ENCODE measurements at places on chromosomes 2 and 18. TPM values are rescaled to one million over a fixed set of nuclear protein-coding genes. Genes with fewer than 3 reads are reported as not detected.
A peak's percentile ranks its signal among the peaks of the same experiment; 100 is the strongest.

GRCh38 chr2:199431746-199432213 lies 26.0 kb downstream of the SATB2 start:
- H3K27me3 ChIP-seq, result no peaks in the 10 kb centered on the region
- no peak overlapping the region for H3K4me3 ChIP-seq
- no peak overlapping the region for H3K27ac ChIP-seq

GRCh38 chr2:23601301-23601965 lies 216.5 kb downstream of the KLHL29 start:
- no peak overlapping the region for H3K4me3 ChIP-seq
- H3K27ac ChIP-seq, result peak overlapping the region; percentile 66
- no peak for DNase-seq

DNA sequence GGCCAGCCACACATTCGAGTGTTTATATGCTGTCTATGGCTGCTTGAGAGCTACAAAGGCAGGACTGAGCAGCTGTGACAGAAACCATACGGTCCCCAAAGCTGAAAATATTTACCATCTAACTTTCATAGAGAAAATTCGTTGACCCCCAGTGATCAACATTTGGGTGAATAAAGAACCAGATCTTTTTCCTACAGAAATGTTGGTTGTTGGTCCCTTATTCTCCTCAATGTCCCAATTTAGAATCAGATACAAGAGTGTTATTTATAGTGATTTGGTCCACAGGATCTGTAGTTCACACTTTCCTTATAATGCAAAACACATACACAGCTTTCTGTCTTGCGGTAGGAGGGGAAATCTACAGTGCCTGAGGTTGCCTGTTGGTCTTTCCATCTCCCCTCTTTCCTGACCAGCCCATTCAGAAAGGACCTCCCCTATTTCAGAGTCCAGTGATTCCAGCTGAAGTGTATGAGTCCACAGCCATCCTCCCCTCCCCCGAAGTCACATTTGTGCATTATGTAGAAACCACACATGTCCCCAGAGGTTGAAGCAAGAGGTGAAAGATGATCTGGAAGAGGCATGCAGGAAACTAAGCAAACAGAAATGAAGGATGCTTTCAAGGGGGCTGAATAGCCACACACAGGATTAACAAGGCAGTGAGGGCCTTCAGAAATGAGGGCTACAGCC lies 61.9 kb downstream of the SPRED2 start:
- H3K4me3 ChIP-seq, result no peak overlapping the region
- DNase-seq, result no peak
- no peaks in the 10 kb centered on the region for H3K27me3 ChIP-seq

DNA sequence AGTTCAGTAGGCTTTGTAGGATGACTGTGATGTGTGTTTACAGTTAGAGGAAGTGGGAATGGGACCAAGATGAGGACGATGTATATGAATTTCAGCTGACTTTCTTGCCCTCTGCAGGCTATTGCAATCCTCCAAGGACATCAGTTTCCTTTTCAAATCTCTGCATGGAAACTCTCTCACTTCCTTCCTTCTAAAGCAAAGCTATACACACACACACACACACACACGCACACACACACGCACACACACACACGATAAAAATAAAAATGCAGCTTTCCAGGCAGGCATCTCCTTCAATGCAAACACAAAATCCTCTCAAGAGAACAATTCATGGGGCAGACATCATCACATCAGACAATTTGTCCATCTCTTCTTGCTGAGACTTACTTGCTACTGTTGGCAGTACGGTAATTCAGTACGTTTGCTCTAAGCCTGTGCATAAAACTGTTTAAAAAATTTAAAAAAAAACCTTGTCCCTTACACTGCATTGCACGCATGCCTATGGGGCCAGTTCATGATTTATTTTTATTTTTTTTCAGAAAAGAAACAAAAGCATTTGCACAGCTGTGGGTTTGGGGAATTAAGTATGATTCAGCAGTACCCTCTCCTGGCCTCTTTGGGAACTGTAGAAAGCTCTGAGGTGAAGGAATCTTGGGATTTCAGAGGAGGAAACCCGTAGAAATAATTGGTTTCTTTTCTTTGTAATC lies 27.1 kb upstream of the ICOS start:
- DNase-seq, result peak; percentile 31
- no peak overlapping the region for H3K4me3 ChIP-seq
- H3K27ac ChIP-seq, result no peak overlapping the region
- no peaks in the 10 kb centered on the region for H3K4me1 ChIP-seq

GRCh38 chr2:30283931-30284565 lies 52.7 kb downstream of the LBH start:
- no peaks in the 10 kb centered on the region for H3K36me3 ChIP-seq
- H3K4me1 ChIP-seq, result no peaks in the 10 kb centered on the region
- H3K4me3 ChIP-seq, result no peak overlapping the region
- H3K27me3 ChIP-seq, result no peaks in the 10 kb centered on the region

GRCh38 chr18:40534723-40535122 lies 1420.3 kb upstream of the PIK3C3 start:
- no peaks in the 10 kb centered on the region for H3K36me3 ChIP-seq
- no peak overlapping the region for H3K27ac ChIP-seq
- DNase-seq, result no peak
- H3K4me3 ChIP-seq, result no peak overlapping the region
- H3K27me3 ChIP-seq, result no peaks in the 10 kb centered on the region

DNA sequence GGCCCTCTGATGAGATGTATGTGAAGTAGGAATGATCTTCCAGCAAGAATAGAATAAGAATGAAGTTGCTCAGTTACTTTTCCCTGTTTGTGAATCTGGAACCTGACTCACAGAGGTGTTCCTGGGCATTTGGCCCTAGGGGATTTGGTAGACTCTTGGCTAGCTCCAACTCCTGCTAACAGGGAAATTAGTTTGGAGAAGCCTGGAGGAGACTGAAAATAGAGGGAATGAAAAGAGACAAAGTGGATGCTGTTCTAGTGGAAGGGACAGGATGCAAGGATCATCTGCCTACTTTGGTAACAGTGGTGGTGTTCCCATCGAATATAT lies 19.6 kb downstream of the TMEM17 start:
- H3K27me3 ChIP-seq, result no peaks in the 10 kb centered on the region
- peaks cover 22% of the 10 kb centered on the region for H3K4me1 ChIP-seq
- DNase-seq, result no peak
- no peak overlapping the region for H3K4me3 ChIP-seq
- H3K27ac ChIP-seq, result no peak overlapping the region

GRCh38 chr18:9280849-9281248 lies 53.7 kb upstream of the TWSG1 start:
- H3K4me3 ChIP-seq, result no peak overlapping the region
- no peaks in the 10 kb centered on the region for H3K4me1 ChIP-seq
- no peaks in the 10 kb centered on the region for H3K27me3 ChIP-seq
- H3K27ac ChIP-seq, result no peak overlapping the region

GRCh38 chr2:159186462-159186861 lies 100.0 kb downstream of the WDSUB1 start:
- H3K27me3 ChIP-seq, result no peaks in the 10 kb centered on the region
- H3K36me3 ChIP-seq, result no peaks in the 10 kb centered on the region
- no peaks in the 10 kb centered on the region for H3K4me1 ChIP-seq
- DNase-seq, result no peak
- H3K4me3 ChIP-seq, result no peak overlapping the region

- no peaks in the 10 kb centered on the region for H3K36me3 ChIP-seq
- no peaks in the 10 kb centered on the region for H3K27me3 ChIP-seq
- no peak overlapping the region for H3K4me3 ChIP-seq
- no peak overlapping the region for H3K27ac ChIP-seq
These were observed 220.1 kb downstream of the MYCN start for GRCh38 chr2:16160281-16161084.

DNA sequence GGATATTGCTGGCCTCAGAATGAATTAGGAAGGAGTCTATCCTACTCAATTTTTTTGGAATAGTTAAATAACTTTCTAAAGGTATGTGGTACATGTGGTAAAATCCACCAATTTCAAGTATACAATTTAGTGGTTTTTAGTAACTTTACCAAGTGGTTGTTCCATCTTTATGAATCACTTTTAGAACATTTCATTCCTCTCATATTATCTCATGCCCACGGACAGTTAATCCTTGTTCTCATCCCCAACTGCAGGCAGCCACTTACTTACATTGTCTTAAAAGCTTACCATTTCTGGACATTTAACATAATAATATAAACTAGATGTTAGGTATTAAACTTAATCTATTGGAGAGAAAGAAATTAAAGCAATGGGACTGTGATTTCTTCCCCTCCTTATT lies 146.3 kb upstream of the ZC3H15 start:
- no peaks in the 10 kb centered on the region for H3K36me3 ChIP-seq
- no peak overlapping the region for H3K27ac ChIP-seq
- no peaks in the 10 kb centered on the region for H3K27me3 ChIP-seq
- H3K4me1 ChIP-seq, result no peaks in the 10 kb centered on the region
- H3K4me3 ChIP-seq, result no peak overlapping the region

GRCh38 chr2:112754564-112754963 lies 9.8 kb downstream of the CKAP2L start:
- no peaks in the 10 kb centered on the region for H3K36me3 ChIP-seq
- no peak overlapping the region for H3K27ac ChIP-seq
- no peaks in the 10 kb centered on the region for H3K4me1 ChIP-seq
- H3K27me3 ChIP-seq, result no peaks in the 10 kb centered on the region
- no peak for DNase-seq
- no peak overlapping the region for H3K4me3 ChIP-seq

- H3K27ac ChIP-seq, result no peak overlapping the region
- no peaks in the 10 kb centered on the region for H3K27me3 ChIP-seq
- H3K4me3 ChIP-seq, result no peak overlapping the region
- no peak for DNase-seq
- no peaks in the 10 kb centered on the region for H3K36me3 ChIP-seq
- no peaks in the 10 kb centered on the region for H3K4me1 ChIP-seq
These were observed 47.6 kb downstream of the PLB1 start for GRCh38 chr2:28543316-28544035.

DNA sequence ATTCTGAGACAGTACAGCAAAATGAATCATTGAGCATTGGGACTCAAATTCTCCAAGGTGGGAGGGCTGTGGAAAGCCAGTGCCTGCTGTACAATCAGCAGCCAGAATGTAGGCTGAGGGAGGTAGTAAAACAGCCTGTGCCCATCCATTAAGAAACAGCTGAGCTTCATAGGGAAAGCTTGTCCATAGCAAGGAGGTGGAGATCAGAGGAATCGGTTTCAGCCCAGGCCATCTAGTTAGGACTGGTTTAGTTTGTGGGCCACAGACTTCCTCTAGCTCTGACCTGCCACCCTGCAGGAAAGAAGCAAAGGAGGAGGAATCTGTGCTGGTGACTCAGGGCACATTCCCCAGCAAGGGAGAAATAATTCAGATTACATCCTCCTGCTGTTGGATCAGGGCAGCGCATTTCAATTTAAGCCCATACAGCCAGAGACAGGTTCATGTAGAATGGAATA lies 333.4 kb downstream of the SETBP1 start:
- H3K4me1 ChIP-seq, result peaks cover 7% of the 10 kb centered on the region
- no peaks in the 10 kb centered on the region for H3K36me3 ChIP-seq
- peak overlapping the region; percentile 41 for H3K27ac ChIP-seq
- no peaks in the 10 kb centered on the region for H3K27me3 ChIP-seq

EFR3B gene
- total RNA-seq, result 3.6 TPM

C2orf15 gene
- 1.7 TPM for total RNA-seq

CD28 gene
- 0.24 TPM for total RNA-seq

LOXL3 gene
- total RNA-seq, result 13.1 TPM

PTH2R gene
- total RNA-seq, result 1.5 TPM

L3MBTL4 gene
- total RNA-seq, result 46.2 TPM

SLC5A7 gene
- total RNA-seq, result 0.16 TPM

DYNAP gene
- total RNA-seq, result not detected

All from testis (tissue), 5 donors.